ENCODE measurements at places on chromosomes 1 and 21. TPM values are rescaled to one million over a fixed set of nuclear protein-coding genes. Genes with fewer than 3 reads are reported as not detected.

Gene OR2L3
- total RNA-seq, result not detected

Gene GPX7
- 9.7 TPM for total RNA-seq

Gene PCP4
- 26.9 TPM for total RNA-seq

Gene SELE
- 4.5 TPM for total RNA-seq

Gene HES5
- 0.44 TPM for total RNA-seq

GRCh38 chr1:152623203-152623844, 421 bp upstream of the LCE3A start:
- H3K36me3 ChIP-seq, result no peaks in the 10 kb centered on the region
- no peak overlapping the region for H3K4me3 ChIP-seq
- no peak for DNase-seq
- no peak overlapping the region for H3K27ac ChIP-seq

GRCh38 chr1:223123011-223123610, 19.9 kb downstream of the TLR5 start:
- H3K36me3 ChIP-seq, result no peaks in the 10 kb centered on the region
- no peak overlapping the region for H3K27ac ChIP-seq
- H3K4me3 ChIP-seq, result no peak overlapping the region

DNA sequence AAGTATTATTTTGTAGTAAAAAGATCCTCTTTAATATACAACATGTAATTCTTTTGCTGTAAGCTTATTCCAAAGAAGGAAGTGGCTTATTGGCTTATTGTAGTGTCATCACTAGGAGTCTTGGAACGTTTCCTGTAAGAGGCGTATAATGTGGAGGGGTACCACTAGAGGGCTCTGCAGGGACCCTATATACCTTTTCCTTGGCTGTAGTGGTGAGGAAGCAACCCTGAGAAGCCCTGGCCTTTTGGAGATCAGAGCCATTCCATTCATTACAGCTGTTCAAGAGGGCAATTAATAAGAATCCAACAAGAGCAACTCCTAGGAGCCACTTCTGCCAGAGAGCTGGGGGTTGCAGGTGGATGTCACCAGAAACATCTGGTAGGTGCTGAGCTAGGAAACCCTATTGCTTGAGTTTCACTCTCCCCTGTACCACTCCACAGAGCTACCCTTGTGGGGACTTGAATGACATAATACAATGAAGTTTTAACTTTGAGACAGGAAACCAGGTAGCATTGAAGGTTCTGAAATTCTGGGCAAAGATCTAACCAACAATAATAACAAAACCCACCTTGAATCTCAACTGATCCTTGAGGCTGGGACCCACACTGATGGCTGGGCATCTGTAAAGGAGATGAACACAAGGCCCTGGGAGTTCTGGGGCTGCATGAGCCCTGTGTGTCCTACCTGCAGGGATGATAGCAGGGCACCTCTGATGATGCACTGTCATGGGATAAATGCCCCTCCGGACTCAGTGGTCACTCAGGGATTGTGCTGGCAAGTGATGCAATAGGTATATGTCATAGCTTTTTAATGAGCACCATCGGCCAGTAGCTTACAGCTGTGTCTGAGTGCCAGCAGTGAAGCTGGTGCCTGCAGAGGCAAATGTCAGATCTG, 160.2 kb upstream of the COA6 start:
- no peaks in the 10 kb centered on the region for H3K4me1 ChIP-seq
- no peak overlapping the region for H3K4me3 ChIP-seq
- DNase-seq, result no peak
- H3K36me3 ChIP-seq, result no peaks in the 10 kb centered on the region
- peaks cover 2% of the 10 kb centered on the region for H3K27me3 ChIP-seq

- H3K36me3 ChIP-seq, result peaks cover 3% of the 10 kb centered on the region
- H3K27me3 ChIP-seq, result no peaks in the 10 kb centered on the region
- DNase-seq, result no peak
- no peak overlapping the region for H3K27ac ChIP-seq
- peaks cover 35% of the 10 kb centered on the region for H3K4me1 ChIP-seq
- H3K4me3 ChIP-seq, result no peak overlapping the region
Observed at GRCh38 chr1:27539901-27540861, 50.2 kb upstream of the WASF2 start.

DNA sequence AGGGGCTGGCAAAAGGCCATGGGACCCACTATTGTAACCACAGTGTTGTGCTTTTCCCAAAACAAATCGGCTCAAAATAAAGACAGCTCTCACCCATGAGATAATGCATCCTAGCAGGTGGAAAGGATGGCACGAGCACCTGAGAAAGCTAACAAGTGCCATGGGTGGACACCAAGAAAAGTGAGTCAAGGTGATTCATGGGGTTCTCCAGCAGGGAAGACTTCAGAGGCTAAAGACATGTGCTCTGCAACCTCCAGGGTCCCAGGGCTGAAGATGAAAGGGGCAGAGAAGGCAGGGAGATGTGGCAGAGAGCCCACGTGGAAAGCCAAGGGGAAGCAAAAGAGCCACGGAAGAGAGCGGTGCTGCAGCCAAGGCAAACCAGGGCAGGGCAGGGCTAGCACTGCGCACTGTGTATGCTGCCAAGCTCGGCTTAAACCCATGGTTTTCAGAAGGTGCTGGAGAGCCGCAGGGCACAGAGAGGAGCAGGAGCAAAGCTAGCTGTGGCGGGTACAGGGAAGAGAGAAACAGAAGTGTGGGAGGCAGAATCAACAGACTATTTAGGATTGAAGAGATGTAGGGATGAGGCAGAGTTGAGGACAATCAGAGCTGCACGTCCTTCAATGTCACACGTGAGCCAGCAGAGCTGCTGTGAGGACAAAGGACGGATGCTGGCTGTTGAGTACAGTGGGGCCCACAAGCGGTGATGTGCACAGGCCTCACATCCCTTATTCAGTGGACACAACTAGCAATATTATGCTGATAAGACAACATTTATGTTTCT, 41.8 kb upstream of the C1orf198 start:
- no peak overlapping the region for H3K4me3 ChIP-seq
- H3K27ac ChIP-seq, result no peak overlapping the region
- no peaks in the 10 kb centered on the region for H3K36me3 ChIP-seq
- no peaks in the 10 kb centered on the region for H3K4me1 ChIP-seq
- H3K27me3 ChIP-seq, result no peaks in the 10 kb centered on the region
- peak; percentile 28 for DNase-seq

Data from kidney (tissue), 22 donors.